Non-pigmented ciliary epithelial cell (primary cell): ENCODE measurements at places on chromosomes 11 and 22.

DNA sequence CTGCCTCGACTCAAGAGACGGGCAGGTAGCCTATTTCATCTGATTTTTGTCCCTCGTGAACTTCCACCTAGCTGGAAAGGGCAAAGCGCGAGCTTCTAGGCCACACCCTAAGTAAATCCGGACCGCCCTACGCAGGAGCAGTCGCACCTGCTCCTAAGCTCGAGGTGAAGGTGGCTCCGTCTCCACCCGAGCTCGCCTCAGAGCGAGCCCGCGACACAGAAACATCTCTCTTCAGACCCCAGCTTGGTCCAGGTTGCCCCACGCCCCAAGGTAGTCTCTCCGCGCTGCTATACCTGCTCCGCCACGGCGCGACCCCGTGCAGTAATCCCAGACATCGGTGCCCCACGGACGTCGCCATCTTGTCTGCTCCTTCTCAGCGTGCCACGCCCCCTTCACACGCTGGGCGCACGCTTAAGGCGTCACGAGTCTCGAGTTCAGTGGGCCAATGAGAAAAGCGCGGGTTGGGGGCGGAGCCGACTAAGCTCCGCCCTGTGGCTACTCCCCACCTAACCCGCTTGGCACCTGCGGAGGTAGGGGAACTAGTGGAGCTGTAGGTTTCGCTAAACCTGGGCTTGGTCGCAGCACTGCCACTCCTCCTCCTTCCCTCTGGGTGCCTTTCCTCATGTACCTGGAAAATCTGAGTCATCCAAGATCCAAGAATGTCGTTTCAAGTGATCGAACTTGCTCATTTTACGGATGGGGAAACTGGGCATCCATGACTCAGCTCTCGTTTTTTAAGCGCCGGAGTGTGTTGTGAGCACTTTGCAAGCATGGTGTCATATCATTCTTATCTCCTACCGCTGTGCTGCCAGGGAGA is at the start of gene PISD:
Gene PISD (minus strand): TSS at position 365 of the 817 bp plus-strand sequence. CDS start 7 bp downstream, at position 358.
- peak; percentile 79 for DNase-seq

DNA sequence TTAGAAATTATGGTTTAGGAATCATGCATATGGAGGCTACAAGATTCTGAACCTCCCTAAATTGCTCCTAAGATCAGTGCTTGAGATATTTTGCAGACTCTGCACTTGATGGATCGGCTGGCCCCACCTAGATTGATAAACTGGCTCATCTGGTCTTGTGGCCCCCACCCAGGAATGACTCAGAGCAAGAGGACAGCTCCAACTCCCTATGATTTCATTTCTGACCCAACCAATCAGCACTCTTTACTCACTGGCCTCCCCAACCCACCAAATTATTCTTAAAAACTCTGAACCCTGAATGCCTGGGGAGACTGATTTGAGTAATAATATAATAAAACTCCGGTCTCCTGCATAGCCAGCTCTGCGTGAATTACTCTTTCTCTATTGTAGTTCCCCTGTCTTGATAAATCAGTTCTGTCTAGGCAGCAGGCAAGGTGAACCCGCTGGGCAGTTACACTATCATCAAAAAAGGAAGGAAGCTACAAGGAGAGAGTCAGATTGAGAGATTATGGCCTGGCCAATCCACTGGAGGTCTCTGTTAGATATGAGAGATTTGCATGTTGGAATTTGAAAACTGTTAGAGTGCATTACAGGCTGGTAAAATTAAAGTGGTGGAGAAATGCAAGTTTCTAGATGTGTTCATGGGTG is 245.8 kb downstream of the CSNK2A3 start:
- DNase-seq = no peak

GRCh38 chr11:18650859-18651557 is 16.9 kb upstream of the SPTY2D1 start:
- DNase-seq = no peak

DNA sequence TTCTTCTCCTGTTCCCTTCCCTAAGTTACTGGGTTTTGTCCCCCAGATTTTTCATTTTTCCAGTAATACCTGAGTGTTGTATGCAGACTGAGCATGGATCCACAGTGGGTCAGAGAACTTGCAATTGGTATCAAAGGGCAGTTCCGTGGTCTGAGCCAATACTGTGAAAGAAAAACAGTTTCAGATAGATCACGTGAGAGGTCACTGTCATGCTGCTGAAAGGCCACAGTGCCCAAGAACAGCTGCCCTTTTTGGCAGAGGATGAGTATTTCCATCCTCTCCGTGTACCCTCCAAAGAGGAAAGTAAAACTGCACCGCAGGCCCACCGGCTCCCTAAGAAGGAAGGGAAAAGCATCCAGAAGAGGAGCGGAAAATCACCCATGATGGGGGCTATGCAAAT is 73.0 kb upstream of the TBCEL start:
- DNase-seq = no peak

DNA sequence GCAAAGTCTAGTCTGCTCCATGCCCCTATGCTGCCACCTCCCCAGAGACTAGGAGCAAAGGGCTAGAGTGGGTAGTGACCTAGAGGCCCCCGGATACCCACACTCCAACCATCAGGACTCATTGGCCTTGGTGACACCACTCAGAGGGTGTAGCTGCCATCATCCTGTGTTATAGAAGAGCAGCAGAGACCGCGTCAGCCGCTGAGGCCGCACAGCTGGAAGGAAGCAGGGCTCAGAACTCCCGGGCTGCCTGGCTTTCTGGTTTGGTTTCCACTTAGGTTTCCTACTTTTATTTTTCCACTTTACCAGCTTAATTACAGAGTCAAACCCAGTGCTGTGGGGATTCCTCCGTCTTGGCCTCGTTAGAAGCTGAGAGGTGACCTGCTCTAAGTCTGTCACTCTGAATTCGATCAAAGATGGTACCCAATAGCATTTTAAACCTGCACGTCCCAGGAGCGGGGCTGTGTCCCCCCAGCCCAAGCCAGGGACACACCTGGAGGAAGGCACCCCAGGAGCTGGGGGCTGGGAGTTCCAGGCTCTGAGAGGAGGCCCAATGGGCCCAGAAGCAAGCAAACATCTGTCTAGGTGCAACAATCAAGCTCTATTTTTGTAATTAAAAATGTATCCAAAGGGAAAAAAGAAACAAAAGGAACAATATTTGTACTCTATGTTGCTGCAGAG is 2.1 kb upstream of the CDKN1C start:
- no peak for DNase-seq

- DNase-seq = no peak
Measured at GRCh38 chr11:126332221-126332711, 23.2 kb upstream of the ST3GAL4 start.

- no peak for DNase-seq
Measured at GRCh38 chr11:32430568-32431381, 4.6 kb downstream of the WT1 start.

DNA sequence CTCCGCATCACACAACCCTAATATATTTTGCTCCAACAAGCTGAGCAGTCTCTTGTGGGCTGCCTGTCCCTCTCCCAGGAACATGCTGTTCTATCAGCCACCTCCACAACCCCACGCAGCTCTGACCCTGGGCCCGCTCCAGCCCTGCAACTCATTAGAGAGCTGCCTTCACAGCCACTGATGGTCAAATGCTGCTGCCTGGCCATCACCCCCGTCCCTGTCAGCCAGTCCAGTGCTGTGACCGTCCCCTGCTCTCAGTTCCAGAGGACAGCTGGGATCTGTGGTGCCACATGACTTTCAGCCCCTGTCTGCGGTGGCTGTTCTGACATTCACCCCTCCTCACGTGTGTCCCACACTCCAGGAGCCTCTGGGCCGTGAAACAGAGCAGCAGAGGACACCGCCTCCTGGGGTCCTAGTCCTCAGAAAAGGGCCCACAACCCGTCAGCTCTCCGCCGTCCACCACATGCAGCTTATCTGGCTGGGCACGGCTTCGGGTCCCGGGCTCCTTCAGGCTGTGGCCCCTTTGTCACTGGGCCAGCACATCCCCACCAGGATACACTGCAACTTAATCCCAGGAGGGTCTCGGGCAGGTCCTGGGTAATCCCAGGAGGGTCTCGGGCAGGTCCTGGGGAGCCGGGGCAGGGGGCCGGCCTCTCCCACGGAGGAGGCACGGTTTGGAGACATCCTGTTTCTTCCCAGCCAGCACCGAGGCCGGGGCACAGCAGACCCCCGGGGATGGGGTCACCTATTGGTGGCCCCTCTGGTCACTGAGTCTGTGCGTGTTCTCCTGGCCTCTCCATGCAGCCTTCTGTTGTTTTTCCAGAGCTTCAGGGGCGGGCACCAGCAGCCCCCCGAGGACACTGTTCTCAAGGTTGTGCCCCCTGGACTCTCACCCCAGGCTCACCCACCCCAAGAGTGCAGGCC is 15.1 kb downstream of the CRELD2 start:
- no peak for DNase-seq

- no peak for DNase-seq
Measured at GRCh38 chr11:117039900-117040299, 58.3 kb downstream of the SIK3 start.

GRCh38 chr11:120880498-120881175 is 143.3 kb upstream of the TBCEL start:
- no peak for DNase-seq

- DNase-seq = no peak
Measured at GRCh38 chr11:1289211-1289935, 20.1 kb downstream of the TOLLIP start.

DNA sequence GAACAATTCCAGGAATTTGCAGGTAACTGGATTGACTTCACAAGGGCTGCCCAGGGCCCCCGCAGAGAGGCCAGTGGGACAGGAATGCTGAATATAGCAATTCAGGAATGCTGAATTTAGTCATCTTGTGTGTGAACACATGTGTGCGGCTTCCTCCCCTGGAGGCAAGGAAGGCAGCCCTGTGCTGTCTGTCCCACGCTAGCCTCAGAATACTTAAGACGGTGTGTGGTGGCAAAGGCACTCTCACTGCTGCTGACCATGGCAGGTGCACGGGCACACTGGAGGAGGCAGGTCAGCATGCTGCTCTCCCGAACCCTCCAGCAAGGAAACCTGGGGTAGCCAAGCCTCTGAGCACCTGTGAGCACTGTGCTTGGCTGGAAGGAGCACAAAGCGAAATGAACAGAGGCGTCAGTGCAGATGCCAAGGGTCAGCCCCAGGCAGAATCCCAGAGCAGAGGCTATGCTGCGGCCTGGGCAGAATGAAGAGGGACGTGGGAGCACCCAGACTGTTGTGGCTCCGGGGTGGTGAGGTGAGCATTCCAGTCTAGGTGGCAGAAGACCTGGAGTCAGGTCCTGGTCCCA is 2.7 kb downstream of the GNAZ start:
- DNase-seq = no peak

GRCh38 chr11:63831326-63831725 is 7.6 kb upstream of the MARK2 start:
- DNase-seq = no peak

- DNase-seq = no peak
Measured at GRCh38 chr11:45158210-45158731, 11.8 kb downstream of the PRDM11 start.

- no peak for DNase-seq
Measured at GRCh38 chr11:129967996-129968395, 34.6 kb downstream of the PRDM10 start.

- DNase-seq = no peak
Measured at GRCh38 chr11:45285930-45286632, at the start of gene SYT13. SYT13 (minus strand) TSS chr11:45286341; CDS start chr11:45286207, 134 bp downstream.

GRCh38 chr11:44176546-44177213 is 81.2 kb downstream of the EXT2 start:
- no peak for DNase-seq

DNA sequence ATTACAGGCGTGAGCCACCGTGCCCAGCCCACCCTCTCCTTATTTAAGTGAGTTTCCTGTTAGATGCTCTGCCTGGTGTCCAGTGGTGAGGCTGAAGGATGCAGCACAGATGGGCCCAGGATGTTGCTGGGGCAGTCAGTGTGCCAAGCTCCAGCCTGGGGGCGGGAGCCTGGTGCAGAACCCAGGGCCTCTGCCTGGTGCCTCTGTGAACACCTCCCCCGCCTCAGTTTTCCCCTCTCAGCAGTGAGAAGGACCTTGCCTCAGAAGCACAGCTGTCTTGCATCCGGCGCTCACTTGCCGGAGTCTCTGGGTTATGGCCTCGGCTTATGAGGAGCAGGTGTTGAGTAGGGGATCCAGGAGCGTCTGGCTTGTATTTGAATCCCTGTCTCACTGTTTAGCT is 116.2 kb downstream of the KIAA1671 start:
- no peak for DNase-seq

GRCh38 chr22:37747715-37748100 is 50.9 kb downstream of the TRIOBP start:
- DNase-seq = no peak

GRCh38 chr11:107898270-107898669 is 30.0 kb upstream of the RAB39A start:
- DNase-seq = peak; percentile 38

GRCh38 chr11:68509066-68509465 is 48.5 kb downstream of the PPP6R3 start:
- no peak for DNase-seq

GRCh38 chr22:23831261-23831660 is 7.5 kb downstream of the DERL3 start:
- no peak for DNase-seq

- no peak for DNase-seq
Measured at GRCh38 chr22:44260216-44261035, 52.3 kb downstream of the SHISAL1 start.

- DNase-seq = peak; percentile 37
Measured at GRCh38 chr11:57499413-57499982, 16.0 kb downstream of the SLC43A1 start.

DNA sequence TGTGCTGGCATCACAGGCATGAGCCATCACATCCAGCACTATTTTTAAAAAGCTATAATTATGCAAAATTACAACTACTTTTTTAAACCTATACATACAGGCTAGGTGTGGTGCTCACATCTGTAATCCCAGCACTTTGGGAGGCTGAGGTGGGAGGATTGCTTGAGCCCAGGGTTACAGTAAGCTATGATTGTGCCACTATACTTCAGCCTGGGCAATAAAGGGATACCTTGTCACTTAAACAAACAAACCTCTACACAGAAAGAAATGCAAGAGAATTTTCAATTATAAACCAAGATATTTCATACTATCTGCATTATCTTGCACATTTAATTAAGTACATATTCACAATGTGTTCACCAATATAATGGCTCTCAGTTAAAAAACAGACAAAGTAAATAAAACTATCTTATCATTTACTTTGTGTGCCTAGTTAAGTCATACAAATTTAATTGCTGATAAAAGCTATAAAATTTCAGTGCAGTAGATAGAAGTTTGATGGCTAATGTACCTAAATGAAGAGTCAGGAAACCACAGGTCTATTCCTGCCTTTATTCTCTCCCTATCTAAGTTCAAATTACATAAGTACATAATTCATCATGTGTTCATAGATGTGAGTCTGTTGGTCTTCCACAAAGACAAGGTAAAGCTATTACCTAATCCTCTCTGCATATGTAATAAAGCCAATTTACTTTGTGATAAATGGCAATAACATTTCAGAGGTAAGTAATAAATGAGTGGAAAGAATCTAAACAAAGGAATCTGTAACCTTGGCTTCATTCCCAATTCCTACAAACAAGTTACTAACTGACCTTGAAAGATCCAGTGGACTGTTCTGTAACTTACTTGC is 9.0 kb upstream of the RDX start:
- no peak for DNase-seq

DNA sequence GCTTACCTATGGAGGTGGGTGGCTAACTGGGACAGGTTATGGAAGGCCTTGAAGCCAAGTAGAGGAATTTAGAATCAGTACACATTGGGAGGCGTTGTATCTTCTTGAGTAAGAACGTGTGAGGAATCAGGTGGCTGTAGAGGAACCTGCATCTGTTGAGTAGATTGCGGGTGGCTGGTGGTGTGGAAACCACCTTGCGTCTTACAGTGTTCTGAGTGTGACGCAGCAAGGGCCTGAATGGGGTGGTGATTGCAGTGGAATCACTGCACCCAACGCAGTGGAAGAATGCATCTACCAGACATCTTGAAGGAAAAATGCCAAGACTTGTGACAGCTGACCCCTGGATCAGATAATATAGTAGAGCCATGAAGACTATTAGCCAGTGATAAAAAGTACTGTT is 110.8 kb upstream of the NNMT start:
- no peak for DNase-seq
